ENCODE measurements at places on chromosomes 2 and 18.

DNA sequence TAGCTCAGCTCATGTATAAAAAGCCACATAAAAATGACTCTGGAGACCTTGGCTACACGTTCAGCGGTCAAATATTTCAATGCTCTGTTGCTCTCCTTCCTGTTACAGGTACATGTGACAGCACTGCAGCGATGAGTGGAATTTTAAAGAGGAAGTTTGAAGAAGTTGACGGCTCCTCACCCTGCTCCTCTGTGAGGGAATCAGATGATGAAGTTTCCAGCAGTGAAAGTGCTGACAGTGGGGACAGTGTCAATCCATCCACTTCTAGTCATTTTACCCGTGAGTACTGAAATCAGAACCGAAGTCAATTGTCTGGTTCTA is 125.4 kb downstream of the CSRNP3 start:
- no peak for DNase-seq

GRCh38 chr2:9764153-9764778 is 79.0 kb upstream of the TAF1B start:
- no peak for DNase-seq

DNA sequence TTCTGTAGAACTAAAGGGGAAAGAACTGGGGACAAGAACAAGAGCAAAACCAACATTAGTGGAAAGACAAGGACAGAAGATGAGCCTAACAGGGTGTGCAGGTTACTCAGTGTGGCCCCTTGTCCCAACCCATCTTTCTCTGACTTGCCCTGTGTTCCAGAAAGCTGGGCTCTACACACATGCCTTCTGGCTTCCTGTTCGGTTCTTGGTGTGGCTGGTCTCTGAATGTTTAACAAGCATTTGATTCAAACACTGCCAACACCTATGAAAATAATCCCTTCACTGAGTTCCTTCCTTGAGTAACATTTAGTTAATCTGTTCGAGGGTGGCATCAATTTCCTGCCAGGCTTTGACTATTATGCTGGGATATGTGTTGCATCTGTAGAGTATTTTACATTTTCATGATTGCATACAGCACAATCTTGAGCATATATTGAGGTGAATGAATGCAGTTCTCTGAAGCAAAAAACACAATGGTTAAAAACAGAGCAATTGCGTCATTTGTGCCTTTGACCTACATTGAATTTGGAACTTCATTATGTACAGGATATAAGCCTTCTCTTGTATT is 83.3 kb downstream of the MBD2 start:
- no peak for DNase-seq

GRCh38 chr2:232292395-232293154 is 86.0 kb upstream of the ALPP start:
- DNase-seq: no peak
